ENCODE measurements at places on chromosomes 6 and 20.

DNA sequence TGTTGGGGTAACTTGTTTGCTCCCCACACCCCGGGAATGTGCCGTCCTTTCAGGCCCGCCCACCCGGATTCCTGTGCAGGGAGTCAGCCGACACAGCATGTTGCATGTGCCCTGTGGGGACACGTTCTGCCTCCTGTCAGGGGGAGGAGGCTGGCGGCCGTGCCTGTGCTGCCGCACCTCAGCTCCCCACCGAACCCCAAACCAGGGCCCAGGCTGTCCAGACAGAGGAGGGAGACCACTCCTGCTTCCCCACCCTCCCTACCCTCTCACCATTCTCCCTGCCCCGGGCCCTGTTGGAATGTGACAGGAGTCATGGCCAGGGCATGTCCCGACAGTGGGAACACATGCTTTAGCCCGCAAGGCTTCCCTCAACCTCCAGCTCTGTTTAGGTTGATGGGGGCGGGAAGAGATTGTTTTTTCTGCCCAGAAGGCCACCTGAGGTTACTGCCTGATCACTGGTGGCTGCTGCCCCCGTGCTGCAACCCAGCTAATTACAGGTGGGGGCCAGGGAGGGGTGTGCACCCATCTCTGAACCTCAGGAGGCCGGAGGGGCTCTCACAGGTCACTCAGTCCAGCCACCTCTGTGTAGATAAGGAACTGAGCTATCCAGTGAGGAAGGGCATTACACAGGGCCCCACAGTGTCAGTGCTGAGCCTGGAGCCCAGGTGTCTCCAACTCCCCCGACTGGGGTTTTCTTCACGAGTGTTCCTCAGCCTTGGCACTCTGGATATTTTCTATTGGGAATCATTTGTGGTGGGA lies 13.6 kb downstream of the LRRC73 start:
- no peak for DNase-seq

DNA sequence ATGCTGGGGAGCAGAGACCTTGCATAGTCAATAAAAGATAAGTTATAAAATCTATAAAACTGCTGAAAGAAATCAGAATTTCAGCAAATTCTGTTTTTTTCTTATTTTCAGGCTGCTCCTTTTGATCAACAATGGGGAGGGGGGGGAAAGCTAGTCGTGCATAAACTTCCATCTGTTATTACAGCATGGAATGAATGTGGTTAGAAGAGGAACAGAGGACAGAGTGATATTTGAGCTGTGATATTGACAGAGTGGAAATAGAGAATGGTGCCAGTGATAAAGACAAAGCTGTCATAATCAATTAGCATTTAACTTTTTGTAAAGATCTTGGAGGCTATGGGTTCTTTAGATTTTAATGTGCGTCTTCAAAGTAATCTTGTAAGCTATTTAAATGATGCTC lies 43.4 kb upstream of the QKI start:
- DNase-seq: no peak

DNA sequence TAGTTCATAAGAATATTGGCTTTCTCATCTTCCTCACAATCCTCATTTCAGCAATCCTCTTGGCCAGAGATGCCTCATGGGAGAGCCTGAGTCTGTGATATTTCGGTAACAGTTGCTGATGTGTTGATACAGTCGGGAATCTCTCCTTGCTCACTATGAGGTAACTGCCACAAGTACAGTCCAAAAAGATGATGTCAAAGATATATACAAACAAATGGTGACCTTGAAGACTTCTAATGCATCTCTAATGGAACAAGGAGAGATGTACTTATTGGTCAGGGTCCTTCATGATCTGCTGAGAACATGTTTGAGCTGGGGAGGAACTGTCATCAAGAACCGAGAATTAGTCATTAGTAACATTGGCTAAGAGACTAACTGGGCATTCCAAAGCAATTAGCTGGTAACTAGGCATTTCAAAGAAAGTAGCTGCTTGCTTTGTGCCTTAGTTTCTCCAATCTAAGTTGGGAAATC lies 56.1 kb downstream of the FILIP1 start:
- no peak for DNase-seq

GRCh38 chr6:106702046-106702445 lies 72.7 kb downstream of the QRSL1 start:
- DNase-seq: no peak

GRCh38 chr6:38856492-38856891 lies 141.4 kb downstream of the DNAH8 start:
- DNase-seq: no peak

GRCh38 chr20:31642837-31643236 lies 5.1 kb downstream of the COX4I2 start:
- DNase-seq: no peak

Measured in stromal cell of bone marrow (primary cell).